ENCODE measurements at places on chromosomes 4 and X.

DNA sequence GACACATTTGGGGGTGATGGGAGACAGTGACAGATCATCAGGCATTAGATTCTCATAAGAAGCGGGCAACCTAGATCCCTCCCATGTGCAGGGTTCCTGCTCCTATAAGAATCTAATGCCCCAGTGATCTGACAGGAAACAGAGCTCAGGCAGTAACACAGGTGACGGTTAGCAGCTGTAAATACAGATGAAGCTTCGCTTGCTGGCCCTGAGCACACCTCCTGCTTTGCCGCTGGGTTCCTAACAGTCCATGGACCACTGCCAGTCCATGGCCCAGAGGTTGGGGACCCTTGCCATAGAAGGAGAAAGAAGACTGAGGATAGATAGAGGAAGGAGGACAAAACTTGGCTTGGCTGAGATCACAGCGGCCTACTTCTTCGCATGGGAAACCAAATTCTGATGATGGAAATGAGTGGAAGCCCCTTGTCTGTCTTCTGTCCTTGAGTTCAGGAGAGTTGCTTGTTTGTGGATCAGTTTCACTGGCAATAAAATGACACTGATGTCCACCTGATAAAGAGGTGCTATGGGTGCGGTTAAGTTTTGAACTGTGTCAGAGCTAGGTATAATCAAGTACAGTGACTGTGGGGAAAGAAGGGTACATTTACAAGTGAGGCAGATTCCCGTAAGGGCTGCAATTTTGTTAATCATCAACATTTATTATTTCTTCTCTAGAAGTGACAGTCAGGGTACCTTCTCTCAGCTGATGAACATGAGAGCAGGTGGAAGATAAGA, 1.7 kb upstream of the TIFA start:
- DNase-seq = no peak

DNA sequence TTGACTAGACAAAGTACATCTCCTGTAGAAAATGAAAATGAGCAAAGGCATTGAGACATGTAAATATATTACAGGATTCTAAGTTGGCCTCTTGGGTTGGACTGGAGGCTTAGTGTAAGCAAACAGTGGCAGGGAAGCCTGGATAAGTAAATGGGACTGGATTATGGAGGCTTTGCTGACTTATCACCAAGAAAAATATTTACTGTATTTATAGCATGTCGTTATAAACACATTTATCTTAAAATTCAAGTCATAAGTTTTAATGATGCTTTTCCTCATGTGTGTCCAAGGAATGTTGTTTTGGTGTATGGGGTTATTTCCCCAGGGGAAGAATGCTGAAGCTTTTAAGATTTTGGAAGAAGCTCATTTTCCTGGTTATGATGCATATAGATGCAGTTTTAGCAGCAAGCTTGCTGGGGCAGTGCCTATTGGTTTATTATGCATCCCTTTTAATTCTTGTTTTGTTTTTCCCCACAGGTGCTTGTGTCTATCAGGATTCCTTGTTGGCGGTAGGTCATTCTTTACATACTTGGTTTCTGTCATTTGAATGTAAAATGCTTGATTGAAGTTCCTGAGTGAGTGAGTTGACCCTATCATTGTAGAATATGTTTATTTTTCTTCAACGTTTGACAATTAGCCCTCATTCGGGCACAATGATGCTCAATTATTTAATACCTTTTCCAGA, 8.5 kb downstream of the FRAS1 start:
- DNase-seq = no peak

DNA sequence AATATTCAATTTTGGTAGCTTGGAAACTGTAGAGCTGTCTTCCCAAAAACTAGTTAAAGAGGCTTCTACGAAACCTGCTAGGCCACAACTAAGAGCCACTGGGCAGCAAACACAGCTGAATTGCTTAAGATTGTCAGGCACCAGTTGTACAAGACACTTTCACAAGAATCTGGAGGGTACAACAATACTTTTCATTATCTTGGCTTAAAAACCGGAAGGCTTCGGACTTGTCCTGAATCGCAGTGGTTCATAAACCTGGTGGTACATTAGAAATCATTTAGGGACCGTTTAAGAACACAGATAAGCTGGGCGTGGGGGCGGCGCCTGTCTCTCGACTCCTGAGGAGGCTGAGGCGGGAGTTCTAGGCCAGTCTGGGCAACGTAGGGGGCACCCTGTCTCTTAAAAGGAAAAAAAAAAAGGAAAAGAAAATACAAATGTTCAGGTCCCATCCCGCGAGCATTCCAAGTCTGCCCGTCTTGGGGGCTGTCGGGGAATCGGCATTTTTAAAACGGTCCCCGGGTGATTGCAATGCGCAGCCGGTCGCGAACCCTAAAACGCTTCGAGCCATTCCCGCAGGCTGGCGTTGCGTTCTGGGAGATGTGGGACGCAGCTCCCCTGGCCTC, 763 bp downstream of the PYURF start:
- DNase-seq = peak; percentile 45

GRCh38 chr4:3655963-3656362, 110.2 kb upstream of the ADRA2C start:
- no peak for DNase-seq

DNA sequence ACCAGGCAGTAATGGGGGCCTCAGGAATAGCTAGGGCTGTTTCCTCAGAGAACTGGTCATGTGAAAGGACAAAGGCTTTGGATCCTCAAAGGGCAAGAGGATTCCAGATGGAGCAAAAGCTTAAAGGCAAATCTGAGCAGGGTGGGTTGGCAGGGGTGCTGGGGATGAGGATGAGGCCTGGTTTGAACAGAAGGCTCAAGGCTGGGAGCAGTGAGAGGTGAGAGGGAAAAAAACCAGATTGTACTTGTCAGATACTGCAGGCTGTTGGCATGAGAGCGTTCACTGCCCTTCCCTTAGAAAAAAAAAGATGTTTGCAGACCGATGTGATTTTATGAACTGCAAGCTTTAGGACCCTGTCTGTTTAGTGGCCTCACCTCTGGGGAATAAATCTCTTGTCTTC, 75.3 kb upstream of the PLAC1 start:
- no peak for DNase-seq

GRCh38 chrX:70479922-70480659, 35.5 kb downstream of the DLG3 start:
- DNase-seq = no peak

DNA sequence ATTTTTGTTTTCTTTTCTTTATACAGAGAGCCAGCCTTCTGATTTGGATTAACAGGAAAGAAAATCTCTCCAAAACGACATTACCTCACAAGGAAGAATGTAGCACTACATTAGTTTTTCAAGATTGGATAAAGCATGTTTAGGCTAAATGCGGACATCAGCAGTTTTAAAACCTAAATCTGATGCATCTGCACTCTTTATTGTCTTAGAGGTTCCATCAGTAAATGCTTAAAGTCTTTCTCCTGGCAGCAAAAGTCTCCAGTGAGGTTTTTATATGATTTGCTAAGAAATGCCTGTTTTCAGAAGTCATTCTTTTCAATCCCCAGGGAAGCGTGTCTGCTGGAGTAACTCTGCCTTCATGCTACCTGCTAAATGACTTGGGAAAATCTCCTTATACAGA, 912.9 kb upstream of the INTU start:
- DNase-seq = no peak

GRCh38 chrX:68693481-68694434, 46.3 kb downstream of the STARD8 start:
- DNase-seq = peak; percentile 65

DNA sequence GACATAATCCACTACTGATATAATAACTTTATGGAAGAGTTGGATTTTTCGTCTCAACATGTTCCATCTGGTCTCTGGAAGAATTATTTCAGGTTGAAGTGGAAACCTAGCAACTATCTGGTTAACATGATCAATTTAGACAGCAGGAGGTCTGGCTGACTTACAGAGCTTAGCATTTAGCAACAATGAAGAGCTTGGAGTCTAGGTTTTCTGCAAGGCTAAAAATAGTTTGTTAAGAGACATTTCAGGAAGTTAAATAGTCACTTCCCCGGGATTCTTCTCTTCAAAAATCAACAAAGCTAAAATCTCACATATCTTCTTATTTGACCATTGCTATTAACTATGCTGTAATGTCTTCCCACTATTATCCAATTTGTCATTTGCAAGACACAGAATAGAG, 418.6 kb upstream of the DIPK2B start:
- DNase-seq = no peak

DNA sequence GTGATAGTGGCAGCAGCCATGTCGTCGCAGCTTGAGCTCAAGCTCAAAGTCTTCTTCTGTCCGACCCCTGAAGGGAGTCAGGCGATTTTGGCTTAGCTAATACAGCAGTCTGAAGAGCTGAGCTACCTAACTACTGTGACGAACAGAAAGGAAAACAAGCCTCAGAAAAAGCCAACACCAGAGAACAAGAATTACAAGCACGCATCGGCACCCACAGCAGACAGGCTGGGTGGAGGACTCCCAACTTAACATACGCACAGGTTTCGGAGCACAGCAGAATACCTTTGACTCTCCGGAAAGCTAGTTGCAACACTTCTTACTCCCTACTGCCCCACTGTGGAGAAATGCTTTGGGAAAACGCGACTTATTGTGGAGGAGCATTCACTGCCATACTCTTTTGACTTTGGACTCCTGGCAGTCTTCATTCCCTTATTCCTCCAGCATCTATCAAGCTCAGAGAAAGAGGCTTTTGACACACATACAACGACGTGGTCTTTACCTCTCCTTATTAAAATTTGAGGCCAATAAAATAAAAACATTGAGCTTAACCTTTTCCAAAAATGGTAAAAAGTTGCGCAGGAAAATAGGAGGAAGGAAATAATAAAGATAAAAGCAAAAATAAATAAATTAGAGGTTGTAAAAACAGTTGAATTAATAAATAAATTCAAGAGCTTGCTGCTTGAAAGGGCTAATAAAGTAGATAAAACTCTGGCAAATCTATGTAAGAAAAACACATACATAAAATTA, 41.3 kb upstream of the GPC3 start:
- peak; percentile 7 for DNase-seq

DNA sequence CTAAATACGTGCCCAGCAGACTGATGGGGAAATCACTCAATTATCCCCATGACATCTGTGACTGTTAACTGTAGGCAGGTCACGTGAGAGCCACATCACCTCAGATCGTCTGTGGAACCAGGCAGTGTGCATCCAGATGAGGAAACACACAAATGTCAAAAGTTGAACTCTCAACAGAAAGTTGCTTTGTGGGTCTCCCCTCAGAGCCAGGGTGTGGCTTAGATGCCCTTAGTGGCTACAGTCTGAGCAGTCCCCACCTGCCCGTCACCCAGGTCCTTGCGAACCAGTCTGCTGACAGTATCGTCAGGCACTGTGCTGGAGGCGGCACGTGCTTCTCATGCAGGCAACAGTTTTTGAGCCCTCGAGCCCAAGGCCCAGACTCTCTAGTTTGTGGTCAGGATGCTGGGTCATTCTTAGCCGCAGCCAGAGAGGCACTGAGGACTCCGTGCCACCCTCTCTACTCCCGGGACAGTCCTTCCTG, 10.8 kb downstream of the TMEM187 start:
- no peak for DNase-seq

- DNase-seq = no peak
Measured at GRCh38 chrX:74138943-74139342, 165.0 kb upstream of the ZCCHC13 start.

- DNase-seq = no peak
Measured at GRCh38 chr4:100796332-100796731, 278.5 kb upstream of the EMCN start.

GRCh38 chr4:5724377-5724776, 13.4 kb downstream of the EVC start:
- DNase-seq = no peak

GRCh38 chr4:79578606-79579005, 170.6 kb upstream of the GK2 start:
- no peak for DNase-seq

- no peak for DNase-seq
Measured at GRCh38 chrX:153511784-153512500, 5.5 kb upstream of the ATP2B3 start.

DNA sequence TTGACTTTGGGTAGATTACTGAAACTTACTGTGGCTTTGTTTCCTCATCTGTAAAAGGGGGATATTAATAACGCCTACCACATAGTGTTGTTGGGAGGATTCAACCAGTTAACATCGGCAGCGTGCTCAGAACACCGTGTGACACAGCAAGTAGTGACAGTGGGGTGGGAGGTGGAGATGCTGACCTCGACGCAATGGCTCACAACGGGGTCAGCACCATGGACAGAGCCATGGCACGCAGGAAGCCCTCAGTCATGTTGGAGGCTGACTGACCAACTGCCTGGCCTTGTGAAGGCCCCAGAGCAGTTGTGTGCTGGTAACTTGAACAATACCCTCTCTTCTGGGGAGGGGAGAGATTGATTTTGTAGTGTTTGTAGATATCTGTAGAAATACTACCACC, 93.2 kb downstream of the WFS1 start:
- DNase-seq = peak; percentile 49

- peak; percentile 66 for DNase-seq
Measured at GRCh38 chr4:150867148-150867547, 147.9 kb downstream of the LRBA start.

DNA sequence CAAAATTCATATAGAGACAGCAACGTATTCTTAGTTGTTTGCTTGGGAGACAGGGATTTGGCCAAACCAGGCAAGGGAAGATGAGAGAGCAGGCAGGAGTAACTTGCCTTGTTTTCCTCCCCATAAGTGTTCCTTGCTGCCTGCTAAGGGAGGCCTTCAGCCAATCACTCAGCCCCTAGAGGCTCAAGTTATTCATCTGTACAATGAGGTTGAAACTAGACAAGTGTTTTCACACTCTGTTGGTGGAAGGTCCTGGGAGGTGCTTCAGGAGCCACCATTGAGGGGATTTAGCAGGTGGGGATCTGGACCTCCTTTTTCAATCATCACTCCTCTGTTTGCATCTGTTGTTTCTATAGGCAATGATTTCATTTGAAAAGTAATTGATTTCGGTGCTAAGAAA, 23.6 kb upstream of the HMGB3 start:
- DNase-seq = no peak

DNA sequence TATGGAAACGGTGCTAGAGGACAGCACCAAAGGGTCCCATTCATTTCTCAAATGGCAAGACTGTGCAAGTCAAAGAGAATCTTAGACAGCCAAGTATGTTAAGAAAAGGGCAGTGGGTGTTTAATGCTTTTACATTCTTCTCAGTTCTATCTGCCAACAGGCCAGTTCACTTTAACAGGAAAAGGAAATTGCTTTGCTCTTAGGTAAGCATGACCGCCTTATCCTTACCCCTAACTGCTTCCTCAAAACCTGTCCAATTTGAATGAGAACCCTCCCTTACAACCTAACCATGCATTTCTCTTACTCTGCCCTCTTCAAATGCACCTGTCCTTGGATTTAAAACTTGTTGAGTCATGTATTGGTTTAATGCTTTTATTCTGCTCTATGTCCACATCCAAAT, 44.5 kb upstream of the BLTP1 start:
- DNase-seq = no peak

- no peak for DNase-seq
Measured at GRCh38 chrX:31523884-31524536, 452.2 kb upstream of the FTHL17 start.

- peak; percentile 22 for DNase-seq
Measured at GRCh38 chr4:173527103-173527891, 2.7 kb downstream of the HAND2 start.

GRCh38 chr4:176438401-176438800, 118.6 kb downstream of the SPCS3 start:
- no peak for DNase-seq

- DNase-seq = peak; percentile 26
Measured at GRCh38 chr4:20773144-20773997, 73.1 kb downstream of the PACRGL start.

- no peak for DNase-seq
Measured at GRCh38 chrX:110786486-110786885, 9.1 kb downstream of the CHRDL1 start.

Data from GM13977 (cell line).